ENCODE measurements at places on chromosomes 5 and 9.

- no peak for DNase-seq
These were observed 39.4 kb upstream of the HMCN2 start for GRCh38 chr9:130226112-130226511.

DNA sequence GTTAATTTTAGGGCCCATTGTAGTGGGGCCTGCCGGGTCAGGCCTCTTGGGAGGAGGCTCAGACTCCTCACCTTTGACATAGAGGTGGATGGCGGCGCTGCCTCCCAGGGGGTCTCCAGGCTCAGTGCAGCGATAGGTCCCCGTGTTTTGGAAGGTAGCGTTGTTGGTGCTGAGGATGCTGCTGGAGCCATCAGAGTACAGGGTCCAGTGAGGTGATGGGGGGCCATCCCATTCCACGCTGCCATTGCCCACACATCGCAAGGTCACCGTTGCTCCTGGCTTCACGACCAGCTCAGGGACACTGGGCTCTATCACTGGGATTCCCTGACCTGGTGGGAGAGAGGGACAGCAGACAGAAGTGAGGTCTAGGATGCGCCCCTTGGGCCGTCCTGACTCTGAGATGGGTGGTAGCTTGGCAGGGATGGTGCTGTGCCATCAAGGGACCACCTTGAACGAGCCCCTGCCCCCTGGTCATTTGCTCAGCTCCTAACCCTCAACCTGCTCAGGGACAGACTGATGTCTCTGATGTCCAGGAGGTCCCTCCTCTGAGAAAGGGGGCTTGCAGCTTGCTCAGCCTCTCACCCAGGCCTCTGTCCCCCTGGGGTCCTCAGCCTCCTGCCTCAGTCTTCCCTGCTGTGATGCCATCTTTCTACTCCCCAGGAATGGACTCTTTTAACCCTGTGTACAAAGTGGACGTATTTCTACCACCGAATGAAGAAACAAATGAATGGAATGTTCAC lies 5.5 kb downstream of the CSF1R start:
- DNase-seq = no peak

DNA sequence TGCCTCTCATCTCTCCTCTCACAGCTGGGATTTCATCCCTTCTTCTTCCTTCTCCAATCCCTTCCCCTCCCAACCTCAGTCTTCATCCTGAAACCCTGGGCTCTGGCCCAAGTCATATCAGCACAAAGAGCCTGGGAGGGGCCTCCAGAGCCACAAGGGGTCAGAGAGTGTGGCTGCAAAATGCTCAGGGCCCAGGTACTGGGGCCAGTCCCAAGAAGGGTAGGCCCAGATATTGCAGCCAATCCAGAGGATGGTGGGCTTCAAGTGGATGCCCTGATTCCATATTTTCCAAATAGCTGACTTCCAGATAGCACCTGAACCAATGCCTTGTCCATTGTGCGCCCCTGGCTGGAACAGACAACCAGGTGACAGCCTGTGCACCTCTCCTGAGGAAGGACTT lies 193.9 kb downstream of the MED10 start:
- DNase-seq = no peak

- no peak for DNase-seq
These were observed 319.8 kb downstream of the SEMA5A start for GRCh38 chr5:9226016-9226536.

GRCh38 chr5:63953217-63953616 lies 9.0 kb downstream of the HTR1A start:
- no peak for DNase-seq
